ENCODE measurements at places on chromosomes 12 and 14.

GRCh38 chr12:49261721-49262120 is 3.2 kb upstream of the TUBA1C start:
- peaks cover under 1% of the 10 kb centered on the region for H3K4me1 ChIP-seq
- H3K4me3 ChIP-seq = no peak overlapping the region
- H3K36me3 ChIP-seq = no peaks in the 10 kb centered on the region
- H3K27ac ChIP-seq = no peak overlapping the region
- H3K27me3 ChIP-seq = no peaks in the 10 kb centered on the region
- no peak for ATAC-seq

DNA sequence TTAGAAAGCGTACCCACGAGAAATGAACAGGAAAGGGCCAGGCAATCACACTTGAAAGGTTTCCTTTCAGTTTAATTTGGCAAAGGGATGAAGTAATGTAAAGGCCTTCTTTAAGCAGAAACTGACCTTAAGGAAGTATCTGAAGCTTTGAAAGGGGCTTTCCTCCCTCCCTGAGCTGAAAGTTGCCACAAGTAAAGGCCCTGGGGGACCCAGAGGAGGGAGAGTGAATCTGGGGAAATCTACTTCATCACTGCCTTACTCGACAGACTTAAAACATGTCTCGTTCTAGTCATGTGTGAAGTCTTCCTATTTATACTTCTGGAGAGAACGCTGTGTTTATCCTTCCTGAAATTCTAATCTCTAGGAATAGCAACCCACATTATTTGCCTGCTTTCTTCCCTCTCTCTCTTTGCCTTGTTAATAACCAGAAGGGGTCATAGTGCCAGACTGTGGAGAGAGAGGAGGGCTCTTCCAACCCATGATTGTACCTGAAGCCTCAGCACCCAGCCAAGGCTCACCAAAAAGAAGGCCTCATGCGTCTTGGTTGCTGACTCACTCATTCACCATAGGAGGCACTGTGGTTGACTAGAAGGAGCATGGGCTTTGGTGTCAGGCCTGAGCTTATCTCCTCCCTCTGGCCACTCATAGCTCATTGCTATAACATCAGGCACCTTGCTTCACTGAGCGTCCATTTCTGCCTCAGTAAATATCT is 10.2 kb upstream of the GPX2 start:
- H3K4me3 ChIP-seq = peak overlapping the region; percentile 8
- H3K36me3 ChIP-seq = peaks cover 35% of the 10 kb centered on the region
- H3K27ac ChIP-seq = peak overlapping the region; percentile 69
- H3K27me3 ChIP-seq = no peaks in the 10 kb centered on the region

- H3K27me3 ChIP-seq = no peaks in the 10 kb centered on the region
- no peak overlapping the region for H3K27ac ChIP-seq
- no peaks in the 10 kb centered on the region for H3K4me1 ChIP-seq
- no peak for ATAC-seq
- H3K36me3 ChIP-seq = no peaks in the 10 kb centered on the region
Observed at GRCh38 chr12:61854902-61855301, 405.3 kb upstream of the USP15 start.

DNA sequence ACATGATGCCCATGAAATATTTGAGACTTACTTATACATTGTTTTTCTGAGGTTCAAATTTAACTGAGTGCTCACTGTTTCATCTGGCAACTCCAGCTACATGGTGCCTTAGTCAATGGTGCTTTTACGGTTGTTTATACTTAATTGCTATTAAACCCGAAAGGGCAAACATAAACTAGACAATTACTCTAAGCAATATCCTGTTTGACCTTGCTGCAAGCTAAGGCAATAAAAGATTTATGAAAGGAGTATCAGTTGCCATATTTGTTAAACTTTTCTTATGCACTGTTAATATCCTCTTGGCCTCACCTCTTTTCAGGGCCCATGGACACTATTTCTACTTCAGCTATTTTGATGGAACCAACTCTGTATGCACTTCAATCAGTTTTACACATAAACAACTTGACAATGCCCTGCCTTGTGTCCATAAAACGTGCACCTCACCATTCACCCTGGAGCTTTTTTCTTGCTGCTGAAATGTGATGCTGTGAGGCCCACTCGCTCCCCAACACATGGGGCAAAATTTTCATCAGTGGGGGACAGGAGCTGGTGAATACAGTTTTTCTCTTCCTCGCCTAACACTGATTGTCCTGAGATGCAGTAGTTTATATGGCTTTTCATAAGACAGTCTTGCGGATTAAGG is 64.1 kb upstream of the HIF1A start:
- no peaks in the 10 kb centered on the region for H3K36me3 ChIP-seq
- no peak for ATAC-seq
- no peak overlapping the region for H3K27ac ChIP-seq
- H3K27me3 ChIP-seq = no peaks in the 10 kb centered on the region

DNA sequence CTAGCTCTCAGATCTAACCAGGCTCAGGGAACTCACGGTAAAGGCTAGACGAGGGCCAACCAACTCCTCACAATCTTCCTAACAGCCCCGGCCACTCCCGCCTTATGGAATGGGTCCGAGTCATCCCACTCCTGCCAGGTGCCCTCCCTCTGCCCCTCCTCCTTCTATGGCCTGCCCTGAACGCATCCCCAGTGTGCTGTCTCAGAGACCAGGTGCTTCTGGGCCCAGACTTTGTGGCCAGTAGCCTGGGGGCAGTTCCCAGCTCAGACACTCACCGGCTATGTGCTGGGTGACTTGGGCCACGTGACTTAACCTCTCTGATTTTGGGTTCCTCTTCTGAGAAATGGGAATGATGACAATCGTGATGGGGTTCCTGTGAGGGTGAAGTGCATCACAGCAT is 22.5 kb downstream of the PAPLN start:
- no peaks in the 10 kb centered on the region for H3K36me3 ChIP-seq
- no peak overlapping the region for H3K27ac ChIP-seq
- peaks cover 33% of the 10 kb centered on the region for H3K27me3 ChIP-seq
- H3K4me1 ChIP-seq = no peaks in the 10 kb centered on the region
- no peak overlapping the region for H3K4me3 ChIP-seq

- H3K27ac ChIP-seq = no peak overlapping the region
- no peaks in the 10 kb centered on the region for H3K4me1 ChIP-seq
- H3K27me3 ChIP-seq = no peaks in the 10 kb centered on the region
- no peak overlapping the region for H3K4me3 ChIP-seq
Observed at GRCh38 chr12:95277139-95277538, 59.5 kb downstream of the VEZT start.

DNA sequence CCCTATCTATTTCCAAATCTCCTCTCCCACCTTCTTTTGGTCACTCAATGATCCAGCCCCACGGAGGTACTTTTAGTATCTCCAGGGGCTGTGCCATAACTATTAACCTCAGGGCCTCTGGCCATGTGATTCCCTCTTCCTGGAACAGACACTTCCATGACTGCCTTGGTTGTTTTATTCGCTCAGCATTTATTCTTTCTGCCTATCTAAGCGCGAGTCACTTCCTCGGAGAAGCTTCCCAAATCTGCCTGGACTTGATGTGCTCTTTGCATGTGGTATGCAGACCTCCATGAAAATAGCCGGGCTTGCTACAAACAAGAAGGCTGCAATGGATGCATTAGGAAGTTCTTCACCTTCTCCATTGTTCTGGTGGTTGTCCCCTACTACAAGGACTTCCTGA is 939.0 kb upstream of the TMEM132C start:
- H3K36me3 ChIP-seq = no peaks in the 10 kb centered on the region
- no peak overlapping the region for H3K27ac ChIP-seq
- H3K27me3 ChIP-seq = no peaks in the 10 kb centered on the region

- H3K27ac ChIP-seq = peak overlapping the region; percentile 81
- peaks cover 5% of the 10 kb centered on the region for H3K4me1 ChIP-seq
- no peak for ATAC-seq
- no peaks in the 10 kb centered on the region for H3K36me3 ChIP-seq
- H3K27me3 ChIP-seq = no peaks in the 10 kb centered on the region
Observed at GRCh38 chr14:60184146-60184904, 19.1 kb upstream of the DHRS7 start.

GRCh38 chr14:50339178-50339804 is 27.2 kb downstream of the DMAC2L start:
- H3K4me3 ChIP-seq = no peak overlapping the region
- H3K27me3 ChIP-seq = no peaks in the 10 kb centered on the region
- ATAC-seq = no peak
- H3K27ac ChIP-seq = no peak overlapping the region
- H3K36me3 ChIP-seq = peaks cover 15% of the 10 kb centered on the region

DNA sequence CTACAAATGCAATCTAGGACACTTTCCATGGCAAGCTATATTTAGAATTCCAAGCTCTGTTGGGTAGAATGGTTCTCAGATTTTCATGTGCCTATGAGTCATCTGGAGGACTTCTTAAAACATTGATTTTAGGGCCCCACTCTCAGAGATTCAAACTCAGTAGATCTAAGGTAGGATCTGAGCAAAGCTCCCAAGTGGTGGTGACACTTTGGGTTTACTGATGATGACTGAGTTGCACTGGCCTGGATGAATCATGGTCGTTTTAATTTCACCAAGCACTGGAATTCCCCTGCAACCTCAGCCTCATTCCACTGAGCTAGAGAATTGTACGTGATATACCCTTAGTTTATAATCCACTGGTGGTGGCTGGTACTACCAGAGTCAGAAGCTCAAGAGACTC is 86.5 kb downstream of the PPM1H start:
- no peak for ATAC-seq
- H3K27ac ChIP-seq = no peak overlapping the region
- no peak overlapping the region for H3K4me3 ChIP-seq
- no peaks in the 10 kb centered on the region for H3K36me3 ChIP-seq
- no peaks in the 10 kb centered on the region for H3K4me1 ChIP-seq

DNA sequence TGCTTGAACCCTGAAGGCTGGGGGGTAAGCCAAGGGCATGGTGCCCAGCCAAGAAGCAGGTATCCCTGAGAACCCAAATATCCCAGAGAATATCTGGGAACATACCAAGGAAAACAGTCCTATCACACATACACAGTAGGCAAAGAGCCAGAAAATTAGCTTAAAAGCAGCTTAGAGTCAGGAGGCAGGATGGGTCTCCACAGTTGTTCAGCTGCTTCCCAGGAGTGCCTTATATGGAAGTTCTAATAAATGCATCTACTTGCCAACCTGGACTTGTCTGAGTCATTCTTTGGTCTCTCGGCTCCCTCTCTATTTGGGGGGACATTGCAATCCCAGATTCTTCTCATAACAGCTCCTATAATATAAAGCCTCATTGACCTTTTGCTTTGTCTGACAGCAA is 9.0 kb upstream of the GPR135 start:
- H3K27me3 ChIP-seq = no peaks in the 10 kb centered on the region
- H3K4me1 ChIP-seq = no peaks in the 10 kb centered on the region
- H3K36me3 ChIP-seq = peaks cover 18% of the 10 kb centered on the region

DNA sequence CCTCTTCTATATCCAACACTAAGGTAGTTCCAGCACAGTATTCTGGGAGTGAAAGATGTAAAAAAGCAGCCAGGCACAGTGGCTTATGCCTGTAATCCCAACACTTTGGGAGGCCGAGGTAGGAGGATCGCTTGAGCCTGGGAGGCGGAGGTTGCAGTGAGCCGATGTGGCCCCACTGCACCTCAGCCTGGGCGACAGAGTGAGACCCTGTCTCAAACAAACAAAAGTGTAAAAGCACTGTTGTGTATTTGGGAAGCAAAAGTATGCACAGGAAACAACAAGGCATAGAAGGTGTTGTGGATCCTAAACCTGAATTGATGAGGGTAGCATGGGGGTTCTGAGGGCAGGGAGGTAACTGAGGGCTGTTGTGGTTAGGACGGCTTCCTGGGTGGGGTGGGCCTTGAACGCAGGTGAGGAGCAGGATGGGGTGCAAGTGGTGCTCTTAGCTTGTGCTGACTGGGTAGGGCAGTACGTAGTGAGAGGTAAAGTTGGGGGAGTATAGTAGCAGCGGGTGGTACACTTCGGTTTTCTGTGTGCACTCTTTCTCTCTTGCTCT is 64.2 kb downstream of the RASSF3 start:
- H3K27me3 ChIP-seq = no peaks in the 10 kb centered on the region
- H3K4me1 ChIP-seq = peaks cover 88% of the 10 kb centered on the region
- peak; percentile 46 for ATAC-seq
- peaks cover 5% of the 10 kb centered on the region for H3K36me3 ChIP-seq
- H3K4me3 ChIP-seq = no peak overlapping the region

- no peak overlapping the region for H3K27ac ChIP-seq
- ATAC-seq = no peak
- no peaks in the 10 kb centered on the region for H3K4me1 ChIP-seq
- no peaks in the 10 kb centered on the region for H3K27me3 ChIP-seq
- no peaks in the 10 kb centered on the region for H3K36me3 ChIP-seq
Observed at GRCh38 chr12:105805730-105806399, 332.9 kb downstream of the NUAK1 start.

Data from stimulated activated memory B cell treated with anti-CD40 and anti-IgM and Interleukin-4, amounts not matched to agents 10 μg/mL and 1 μg/mL and 100 μg/mL, for 72 hours (primary cell).